ENCODE measurements at places on chromosomes 6 and 20.

GRCh38 chr6:41367700-41368099 is 32.3 kb downstream of the NCR2 start:
- DNase-seq, result no peak

GRCh38 chr6:47168180-47168579 is 126.0 kb upstream of the ADGRF1 start:
- no peak for DNase-seq

- DNase-seq, result no peak
These were observed 84.6 kb upstream of the BTN3A2 start for GRCh38 chr6:26280407-26280806.

DNA sequence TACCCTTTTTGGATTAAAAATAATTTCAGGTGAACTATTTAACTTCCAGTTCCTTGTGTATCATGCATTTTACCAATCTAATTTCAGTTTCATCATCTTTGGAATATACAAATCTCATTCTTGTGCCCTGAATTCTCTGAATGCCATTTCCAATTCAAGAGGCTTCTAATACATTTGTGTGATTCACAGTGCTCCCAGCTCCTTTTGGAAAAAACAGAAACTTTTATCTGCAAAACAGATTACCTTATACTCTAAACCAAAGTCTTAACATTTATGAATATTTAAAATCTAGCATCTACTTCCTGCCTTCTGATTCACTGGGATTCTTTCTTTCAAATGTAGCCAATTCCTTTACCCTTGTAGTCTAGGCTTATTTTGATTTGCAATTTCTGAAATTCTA is 11.1 kb upstream of the PEX7 start:
- DNase-seq, result no peak

DNA sequence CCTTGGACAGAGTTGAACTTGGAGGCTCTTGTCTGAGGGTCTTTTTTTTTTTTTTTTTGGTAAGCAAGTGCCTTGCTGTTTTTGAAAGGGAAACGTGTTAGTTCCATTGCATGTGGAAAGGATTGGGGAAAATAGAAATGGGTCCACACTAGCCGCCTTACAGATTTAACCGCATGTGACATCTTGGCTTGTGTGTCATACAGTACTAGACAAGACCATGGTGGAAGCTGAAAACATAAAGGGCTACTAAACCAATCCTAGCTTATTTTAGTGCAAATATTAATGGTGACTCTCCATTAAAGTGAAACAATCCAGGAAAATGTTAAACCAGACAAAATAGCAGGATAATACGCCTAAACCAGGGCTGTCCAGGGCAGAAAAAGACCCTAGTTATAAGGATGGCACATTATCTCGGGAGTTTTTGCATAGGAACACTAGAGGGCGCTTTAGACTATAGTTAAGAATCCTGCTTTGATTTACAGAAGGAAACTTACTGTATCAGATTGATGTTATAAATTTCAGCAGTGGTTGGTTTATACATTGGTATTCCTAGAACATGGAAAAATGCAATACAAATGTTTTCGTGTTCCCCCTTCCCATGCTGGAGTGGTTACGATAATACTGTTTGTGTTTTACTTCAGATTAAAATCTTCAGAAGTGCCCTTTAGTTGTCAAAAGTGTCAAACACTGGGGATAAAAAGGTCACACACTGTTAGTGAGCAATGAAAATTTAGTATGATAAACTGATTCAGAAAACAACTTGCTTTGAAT is 59.8 kb upstream of the DEK start:
- no peak for DNase-seq

DNA sequence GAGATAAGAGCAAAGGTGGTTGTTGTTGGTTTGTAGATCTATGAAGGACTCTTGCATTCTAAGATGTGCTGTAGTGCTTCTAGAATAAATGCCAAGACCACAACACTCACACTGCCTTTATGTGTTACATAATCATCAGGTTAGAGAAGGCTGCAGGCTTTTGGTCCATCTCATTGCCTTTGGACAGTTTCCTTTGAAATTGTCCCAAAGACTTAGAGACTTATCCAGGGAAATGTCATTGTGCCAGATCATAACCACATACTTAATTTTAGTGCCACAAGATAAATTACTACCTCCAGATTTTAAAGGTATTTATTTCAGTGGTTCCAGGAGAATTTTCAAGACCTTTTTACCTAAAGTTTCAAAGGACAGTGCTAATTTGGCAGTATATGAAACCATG is 666.6 kb upstream of the CITED2 start:
- DNase-seq, result no peak

GRCh38 chr6:144722154-144722737 is 437.1 kb downstream of the UTRN start:
- no peak for DNase-seq

GRCh38 chr6:5379647-5380242 is 118.4 kb downstream of the FARS2 start:
- no peak for DNase-seq

GRCh38 chr20:24060851-24061590 is 72.4 kb upstream of the GGTLC1 start:
- no peak for DNase-seq

GRCh38 chr20:17819395-17820093 is 119.8 kb downstream of the BANF2 start:
- no peak for DNase-seq

GRCh38 chr6:107198631-107199416 is 83.5 kb upstream of the BEND3 start:
- no peak for DNase-seq

GRCh38 chr6:39804466-39805065 is 12.4 kb downstream of the DAAM2 start:
- no peak for DNase-seq

DNA sequence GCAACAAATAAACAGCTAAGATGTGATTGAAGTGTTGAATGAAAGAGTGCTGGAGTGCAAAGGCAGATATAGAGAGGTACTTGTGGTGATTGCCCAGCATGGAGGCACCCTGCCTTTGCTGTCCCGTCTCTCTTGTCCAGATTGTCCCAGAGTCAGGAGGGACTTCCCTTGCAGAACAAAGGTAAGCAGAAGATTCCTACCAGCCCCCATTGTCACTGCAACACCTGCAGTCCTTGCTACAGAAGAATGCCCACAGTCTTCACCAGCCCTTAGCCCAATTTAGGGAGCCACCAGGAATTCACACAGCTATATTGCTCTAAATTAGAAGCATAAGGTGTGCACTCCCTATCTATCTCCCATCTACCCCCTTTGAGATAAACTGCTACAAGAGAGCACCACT is 491.8 kb downstream of the KIF16B start:
- DNase-seq, result no peak

GRCh38 chr20:51014797-51015722 is 7.8 kb downstream of the KCNG1 start:
- DNase-seq, result peak; percentile 21

DNA sequence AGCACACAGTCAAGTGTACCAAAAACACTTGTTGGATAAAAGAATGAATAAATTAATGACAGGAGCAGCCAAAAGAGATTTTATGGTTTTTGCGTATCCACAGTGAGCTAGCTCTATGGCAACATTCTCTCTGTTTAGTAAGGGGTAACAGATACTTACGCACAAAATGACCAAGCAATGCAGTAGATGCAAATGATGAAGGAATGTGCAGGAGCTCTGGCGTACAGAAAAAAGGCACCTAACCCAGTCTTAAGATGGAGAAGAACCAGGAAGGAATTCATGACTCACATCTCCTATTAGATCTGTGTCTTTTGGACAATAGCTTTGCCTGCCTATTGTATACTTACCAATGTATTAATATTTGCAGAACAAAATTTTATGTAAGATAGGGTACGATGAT is 191.9 kb upstream of the PREP start:
- no peak for DNase-seq

- peak; percentile 37 for DNase-seq
These were observed at the start of gene SCGN for GRCh38 chr6:25652007-25652515. Gene SCGN (plus strand): TSS chr6:25652215. CDS start chr6:25652404, 189 bp downstream.

GRCh38 chr6:127298475-127298874 is 31.8 kb downstream of the RNF146 start:
- no peak for DNase-seq

GRCh38 chr6:139863346-139863745 is 488.9 kb upstream of the CITED2 start:
- no peak for DNase-seq

GRCh38 chr6:98470821-98471220 is 363.6 kb upstream of the POU3F2 start:
- DNase-seq, result no peak

GRCh38 chr20:37850724-37851355 is 52.1 kb upstream of the VSTM2L start:
- no peak for DNase-seq

DNA sequence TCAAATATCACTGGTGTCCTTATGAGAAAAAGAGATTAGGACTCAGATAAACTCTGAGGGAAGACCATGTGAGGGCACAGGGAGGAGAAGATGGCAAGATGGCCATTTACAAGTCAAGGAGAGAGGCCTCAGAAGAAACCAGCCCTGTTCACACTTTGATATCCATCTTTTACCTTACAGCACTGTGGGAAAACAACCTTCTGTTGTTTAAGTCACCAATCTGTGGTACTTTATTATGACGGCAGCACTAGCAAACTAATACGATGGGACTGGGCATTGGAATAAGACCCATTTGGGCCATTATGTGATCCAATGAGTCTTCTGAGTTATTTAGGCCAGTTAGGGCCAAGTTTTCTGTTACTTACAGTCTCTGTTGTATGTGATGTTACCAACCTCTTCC is 26.4 kb upstream of the CD2AP start:
- no peak for DNase-seq

GRCh38 chr6:89506716-89507617 is 74.0 kb downstream of the ANKRD6 start:
- no peak for DNase-seq

GRCh38 chr6:33962246-33963027 is 158.6 kb upstream of the MLN start:
- no peak for DNase-seq
